ENCODE measurements at places on chromosomes 4 and X. TPM values are rescaled to one million over a fixed set of nuclear protein-coding genes. Genes with fewer than 3 reads are reported as not detected.

NSG1 gene
- total RNA-seq = 55.0 TPM

DNA sequence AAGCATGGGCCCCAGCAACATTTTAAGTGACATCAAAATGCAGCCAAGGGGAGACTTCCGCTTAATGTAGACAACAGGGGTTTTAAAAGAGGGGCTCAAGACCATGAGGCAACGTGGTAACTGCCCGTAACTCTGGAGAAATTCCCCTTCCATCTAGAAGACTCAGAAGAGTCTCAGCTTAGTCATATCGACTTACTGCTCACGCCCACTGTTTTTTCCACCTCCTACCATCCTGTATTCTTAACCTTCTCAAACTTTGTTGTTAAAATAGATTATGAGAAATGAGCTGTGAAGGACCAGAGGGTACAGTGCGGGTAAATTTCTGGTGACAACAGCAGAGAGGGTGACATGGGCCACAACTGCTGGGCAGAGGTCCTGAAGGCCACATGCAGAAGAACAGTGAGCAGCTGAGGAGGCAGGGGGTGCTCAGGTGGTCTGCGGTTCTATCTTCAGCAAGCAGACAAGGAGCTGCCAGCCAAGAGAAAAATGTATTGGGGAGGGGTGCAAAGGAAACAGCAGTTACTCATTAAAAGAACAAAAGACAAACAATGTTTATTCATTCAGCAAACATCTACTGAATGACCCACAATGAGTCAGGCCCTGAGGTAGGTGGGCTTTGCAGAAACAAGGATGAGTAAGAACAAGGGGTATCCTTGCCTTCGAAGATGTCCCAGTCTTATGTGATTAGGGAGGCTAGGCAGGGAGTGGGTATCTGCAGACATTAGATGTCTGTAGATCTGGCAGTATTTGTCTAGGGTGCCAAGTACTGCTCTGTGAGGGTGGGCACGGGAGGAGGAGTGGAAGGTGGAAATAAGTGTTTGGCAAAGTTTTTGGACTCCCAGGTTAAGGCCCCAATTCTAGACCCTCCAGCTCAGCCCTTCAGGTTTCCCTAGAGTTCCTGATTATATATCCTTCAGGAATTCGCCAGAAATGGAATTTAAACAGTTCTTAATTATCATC is 175.3 kb downstream of the TSPAN5 start:
- H3K27me3 ChIP-seq = no peaks in the 10 kb centered on the region
- H3K4me1 ChIP-seq = peaks cover 15% of the 10 kb centered on the region
- H3K4me3 ChIP-seq = no peak overlapping the region
- H3K27ac ChIP-seq = no peak overlapping the region

SHROOM3 gene
- 60.0 TPM for total RNA-seq

GRCh38 chr4:181982856-181983255 is 260.3 kb upstream of the TENM3 start:
- no peak overlapping the region for H3K4me3 ChIP-seq
- H3K4me1 ChIP-seq = peaks cover 4% of the 10 kb centered on the region
- no peak overlapping the region for H3K27ac ChIP-seq

TCEAL7 gene
- 4.9 TPM for total RNA-seq

GRCh38 chrX:103831803-103832544 is at the start of gene RAB9B:
Gene RAB9B, minus strand, starts transcription at chrX:103832257. Its CDS starts 6,473 bp downstream, at chrX:103825784.
- H3K27ac ChIP-seq = peak within 1 kb of the TSS; percentile 77
- peak within 1 kb of the TSS; percentile 76 for H3K4me3 ChIP-seq

SLC6A14 gene
- 0.51 TPM for total RNA-seq

DNA sequence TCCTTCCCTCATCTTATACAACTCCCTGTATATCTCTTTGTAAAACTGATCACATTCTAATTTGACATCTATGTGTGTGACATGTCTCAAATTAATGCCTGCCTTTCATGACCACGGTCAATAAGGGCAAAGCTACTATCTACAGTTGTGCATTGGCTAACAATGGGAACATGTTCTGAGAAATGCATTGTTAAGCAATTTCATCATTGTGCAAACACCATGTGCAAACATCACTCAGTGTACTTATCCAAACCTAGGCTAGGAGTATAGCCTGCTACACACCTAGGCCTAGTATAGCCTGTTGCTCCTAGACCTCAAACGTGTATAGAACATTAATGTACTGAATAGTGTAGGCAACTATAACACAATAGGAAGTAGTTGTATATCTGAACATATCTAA is 95.0 kb downstream of the BANK1 start:
- H3K27me3 ChIP-seq = peaks cover 39% of the 10 kb centered on the region
- peaks cover 6% of the 10 kb centered on the region for H3K4me1 ChIP-seq
- H3K4me3 ChIP-seq = no peak overlapping the region
- no peak for DNase-seq
- peak overlapping the region; percentile 77 for H3K27ac ChIP-seq

MYOZ2 gene
- 0.16 TPM for total RNA-seq

DNA sequence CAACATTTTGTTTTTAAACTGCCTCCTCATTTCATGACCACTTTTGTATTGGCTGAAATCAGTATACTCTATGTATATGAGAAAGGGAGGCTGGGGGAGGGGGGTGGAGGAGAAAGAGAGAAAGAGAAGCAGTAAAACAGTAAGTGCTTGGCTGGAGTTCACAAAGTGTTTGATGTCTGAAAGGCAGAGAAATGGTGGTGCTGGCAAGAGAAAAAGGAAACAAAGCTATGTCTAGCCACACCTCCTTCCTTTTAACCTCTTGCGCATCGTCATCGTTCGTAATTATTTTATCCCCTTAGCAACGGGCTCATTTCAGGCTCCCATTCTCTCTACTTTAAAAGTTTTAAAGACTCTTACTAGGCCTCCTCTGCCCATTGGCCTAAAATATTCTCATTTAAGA is 25.6 kb downstream of the RPA4 start:
- no peak overlapping the region for H3K4me3 ChIP-seq
- no peaks in the 10 kb centered on the region for H3K4me1 ChIP-seq
- no peak for DNase-seq
- H3K27me3 ChIP-seq = no peaks in the 10 kb centered on the region
- H3K36me3 ChIP-seq = peaks cover 1% of the 10 kb centered on the region
- no peak overlapping the region for H3K27ac ChIP-seq

NAP1L5 gene
- total RNA-seq = 3.9 TPM

AADAT gene
- total RNA-seq = 33.1 TPM

NMU gene
- total RNA-seq = 1.7 TPM

GRCh38 chr4:128958194-128958593 is 135.1 kb downstream of the SCLT1 start:
- no peaks in the 10 kb centered on the region for H3K27me3 ChIP-seq
- no peak overlapping the region for H3K4me3 ChIP-seq

GRCh38 chr4:180641495-180641894 is 1601.7 kb upstream of the TENM3 start:
- H3K27ac ChIP-seq = no peak overlapping the region
- H3K4me3 ChIP-seq = no peak overlapping the region
- H3K27me3 ChIP-seq = no peaks in the 10 kb centered on the region
- H3K4me1 ChIP-seq = no peaks in the 10 kb centered on the region
- no peak for DNase-seq

CXCL1 gene
- 2.7 TPM for total RNA-seq

GRCh38 chrX:71302461-71303213 is 1.1 kb downstream of the ITGB1BP2 start:
- peaks cover 13% of the 10 kb centered on the region for H3K4me1 ChIP-seq
- no peaks in the 10 kb centered on the region for H3K27me3 ChIP-seq

DNA sequence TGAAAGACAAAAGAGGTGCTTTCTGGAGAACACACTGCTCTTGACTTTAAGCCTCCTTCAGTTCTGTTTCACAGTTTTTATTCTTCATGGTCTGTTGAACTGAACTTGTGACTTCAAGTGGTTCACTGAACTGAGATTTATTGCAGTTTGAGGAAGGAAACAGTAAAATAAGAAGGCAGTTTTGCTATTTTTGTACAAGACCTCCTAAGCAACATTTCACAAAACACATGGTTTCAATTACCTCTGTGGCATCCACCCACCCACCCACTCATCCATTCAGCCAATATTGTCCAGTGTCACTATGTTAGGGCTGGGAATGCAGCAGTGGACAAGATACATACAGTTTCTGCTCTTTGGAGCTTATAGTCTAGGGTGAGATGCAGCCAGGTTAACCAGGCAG is 131.3 kb downstream of the IL1RAPL2 start:
- no peaks in the 10 kb centered on the region for H3K27me3 ChIP-seq
- no peak overlapping the region for H3K4me3 ChIP-seq
- no peaks in the 10 kb centered on the region for H3K4me1 ChIP-seq
- DNase-seq = no peak
- H3K36me3 ChIP-seq = no peaks in the 10 kb centered on the region

GRCh38 chr4:125511715-125512114 is 197.0 kb downstream of the FAT4 start:
- no peak overlapping the region for H3K27ac ChIP-seq
- no peaks in the 10 kb centered on the region for H3K4me1 ChIP-seq
- DNase-seq = no peak

- no peaks in the 10 kb centered on the region for H3K4me1 ChIP-seq
- no peak overlapping the region for H3K27ac ChIP-seq
- no peak for DNase-seq
- H3K27me3 ChIP-seq = peaks cover 37% of the 10 kb centered on the region
- H3K36me3 ChIP-seq = no peaks in the 10 kb centered on the region
These were observed 22.7 kb upstream of the ACSL1 start for GRCh38 chr4:184848510-184848909.

- no peaks in the 10 kb centered on the region for H3K4me1 ChIP-seq
- no peak for DNase-seq
- H3K27me3 ChIP-seq = no peaks in the 10 kb centered on the region
- no peaks in the 10 kb centered on the region for H3K36me3 ChIP-seq
These were observed 163.0 kb downstream of the FRMPD4 start for GRCh38 chrX:12301288-12301687.

DNA sequence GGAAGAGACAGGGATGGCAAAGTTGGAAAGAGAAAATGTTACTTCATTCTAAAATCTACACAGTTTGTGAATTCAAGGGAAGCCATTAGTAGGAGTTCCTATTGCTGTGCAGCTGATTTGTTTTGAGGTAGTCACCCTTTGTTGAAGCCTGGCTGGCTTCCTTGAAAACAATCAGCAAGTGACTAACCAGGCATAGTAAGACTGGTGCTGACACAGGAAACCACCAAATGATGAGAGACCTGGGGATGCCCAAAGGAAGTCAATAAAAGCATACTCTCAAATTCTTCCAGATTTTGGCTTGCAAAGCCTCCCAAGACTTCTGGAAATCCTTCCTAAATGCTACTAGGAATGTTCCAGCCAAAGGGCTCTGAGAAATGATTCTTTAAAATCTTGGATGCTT is 23.9 kb upstream of the PRDM8 start:
- H3K4me1 ChIP-seq = no peaks in the 10 kb centered on the region
- peaks cover 10% of the 10 kb centered on the region for H3K27me3 ChIP-seq
- no peak overlapping the region for H3K4me3 ChIP-seq
- no peaks in the 10 kb centered on the region for H3K36me3 ChIP-seq

CAPN6 gene
- total RNA-seq = 96.5 TPM

GCNA gene
- total RNA-seq = 3.9 TPM

NLGN3 gene
- 5.9 TPM for total RNA-seq

GRCh38 chrX:113408843-113409242 is 568.2 kb upstream of the AMOT start:
- no peaks in the 10 kb centered on the region for H3K4me1 ChIP-seq
- H3K27ac ChIP-seq = no peak overlapping the region
- no peaks in the 10 kb centered on the region for H3K27me3 ChIP-seq
- H3K4me3 ChIP-seq = no peak overlapping the region

NOX1 gene
- total RNA-seq = not detected

- no peaks in the 10 kb centered on the region for H3K36me3 ChIP-seq
- no peak overlapping the region for H3K4me3 ChIP-seq
- peaks cover 26% of the 10 kb centered on the region for H3K27me3 ChIP-seq
- no peak for DNase-seq
- H3K27ac ChIP-seq = no peak overlapping the region
These were observed 14.6 kb downstream of the GRXCR1 start for GRCh38 chr4:42906891-42907759.

CFAP47 gene
- total RNA-seq = 1.5 TPM

XKRX gene
- 0.86 TPM for total RNA-seq

WWC2 gene
- total RNA-seq = 61.2 TPM

GRCh38 chr4:86414686-86415085 is 54.8 kb upstream of the MAPK10 start:
- DNase-seq = no peak
- H3K36me3 ChIP-seq = peaks cover 3% of the 10 kb centered on the region
- H3K4me3 ChIP-seq = no peak overlapping the region
- peaks cover 1% of the 10 kb centered on the region for H3K4me1 ChIP-seq
- no peaks in the 10 kb centered on the region for H3K27me3 ChIP-seq

DNA sequence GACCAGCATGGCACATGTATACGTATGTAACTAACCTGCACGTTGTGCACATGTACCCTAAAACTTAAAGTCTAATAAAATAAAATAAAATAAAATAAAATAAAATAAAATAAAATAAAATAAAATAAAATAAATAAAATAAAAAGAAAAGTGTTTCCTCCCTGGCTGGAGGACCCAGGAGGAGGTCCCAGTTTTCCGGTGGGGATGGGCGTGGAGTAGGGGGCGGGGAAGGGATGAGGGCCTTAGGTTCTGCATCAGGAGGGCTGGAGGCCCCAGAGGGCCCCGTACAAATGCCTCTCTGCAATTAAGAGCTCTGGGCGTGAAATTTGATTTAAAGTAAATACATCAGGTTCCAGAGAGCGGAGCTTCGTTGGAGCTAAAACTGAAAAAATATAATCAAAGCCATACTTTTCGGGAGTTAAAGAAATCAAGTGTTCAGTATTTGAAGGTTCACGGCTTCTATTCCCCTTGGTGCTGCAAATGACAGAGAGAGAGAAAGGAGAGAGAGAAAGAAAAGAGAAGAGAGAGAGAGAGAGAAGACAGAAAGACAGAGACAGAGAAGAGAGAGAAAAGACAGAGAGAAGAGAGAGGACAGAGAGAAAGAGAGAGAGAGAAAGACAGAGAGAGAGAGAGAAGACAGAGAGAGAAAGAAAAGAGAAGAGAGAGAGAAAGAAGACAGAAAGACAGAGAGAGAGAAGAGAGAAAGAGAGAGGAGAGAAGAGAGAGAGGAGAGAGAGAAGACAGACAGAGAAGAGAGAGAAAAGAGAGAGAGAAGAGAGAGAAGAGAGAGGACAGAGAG is 8.7 kb upstream of the SHOX start:
- H3K36me3 ChIP-seq = no peaks in the 10 kb centered on the region
- H3K4me3 ChIP-seq = no peak overlapping the region
- H3K27me3 ChIP-seq = peaks cover 84% of the 10 kb centered on the region
- no peaks in the 10 kb centered on the region for H3K4me1 ChIP-seq

TEC gene
- 3.4 TPM for total RNA-seq

GRCh38 chr4:38860788-38861424 is 4.3 kb upstream of the TLR6 start:
- H3K36me3 ChIP-seq = no peaks in the 10 kb centered on the region
- no peak overlapping the region for H3K4me3 ChIP-seq
- H3K27ac ChIP-seq = no peak overlapping the region

PCYT1B gene
- 29.2 TPM for total RNA-seq

Data from progenitor cell of endocrine pancreas (in vitro differentiated cells).